Activated effector memory CD4-positive, alpha-beta T cell treated with anti-CD3 and anti-CD28 coated beads, Interleukin-2, amount 50 U/mL, for 16 hours (primary cell): ENCODE measurements at places on chromosomes 12 and 14.

GRCh38 chr14:68191567-68192321 lies 372.2 kb downstream of the RAD51B start:
- DNase-seq, result no peak

DNA sequence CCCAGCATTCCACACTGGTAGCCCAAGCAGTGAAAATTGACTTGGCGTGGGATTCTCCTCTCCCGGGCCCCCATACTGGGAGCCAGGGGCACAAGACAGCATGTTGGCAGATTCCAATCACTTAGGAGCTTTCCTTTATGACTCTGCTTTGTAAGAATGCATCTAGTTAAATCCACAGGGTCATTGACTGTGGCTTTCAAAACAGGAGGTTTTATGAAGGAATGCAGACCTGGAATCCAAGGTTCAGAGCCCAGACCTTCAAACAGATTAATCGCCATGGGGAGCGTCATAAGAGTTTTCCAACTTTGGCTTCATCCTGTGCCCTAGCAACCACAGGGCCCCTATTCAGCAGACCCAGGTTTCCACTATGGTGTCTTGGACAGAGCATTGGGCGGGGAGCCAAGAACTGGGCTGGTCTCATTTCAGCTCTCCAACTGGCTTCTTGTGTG lies 76.4 kb upstream of the RMST start:
- DNase-seq, result no peak

DNA sequence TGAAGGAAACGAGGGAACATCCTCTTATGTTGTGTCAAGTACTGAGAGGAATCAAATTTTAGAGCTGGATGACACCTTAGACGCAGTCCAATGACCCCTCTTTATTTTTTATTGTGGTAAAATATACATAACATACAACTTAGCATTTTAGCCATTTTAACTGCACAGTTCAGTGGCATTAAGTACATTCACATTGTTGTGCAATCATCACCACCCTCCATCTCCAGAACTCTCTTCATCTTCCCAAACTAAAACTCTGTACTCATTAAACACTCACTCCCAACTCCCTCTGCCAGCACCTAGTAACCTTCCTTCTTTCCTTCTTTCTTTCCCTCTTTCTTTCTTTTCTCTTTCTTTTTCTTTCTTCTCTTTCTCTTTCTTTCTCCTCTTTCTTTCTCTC lies 97.2 kb upstream of the SLC24A4 start:
- no peak for DNase-seq

GRCh38 chr12:8996682-8997405 lies 7.5 kb downstream of the KLRG1 start:
- DNase-seq, result no peak

DNA sequence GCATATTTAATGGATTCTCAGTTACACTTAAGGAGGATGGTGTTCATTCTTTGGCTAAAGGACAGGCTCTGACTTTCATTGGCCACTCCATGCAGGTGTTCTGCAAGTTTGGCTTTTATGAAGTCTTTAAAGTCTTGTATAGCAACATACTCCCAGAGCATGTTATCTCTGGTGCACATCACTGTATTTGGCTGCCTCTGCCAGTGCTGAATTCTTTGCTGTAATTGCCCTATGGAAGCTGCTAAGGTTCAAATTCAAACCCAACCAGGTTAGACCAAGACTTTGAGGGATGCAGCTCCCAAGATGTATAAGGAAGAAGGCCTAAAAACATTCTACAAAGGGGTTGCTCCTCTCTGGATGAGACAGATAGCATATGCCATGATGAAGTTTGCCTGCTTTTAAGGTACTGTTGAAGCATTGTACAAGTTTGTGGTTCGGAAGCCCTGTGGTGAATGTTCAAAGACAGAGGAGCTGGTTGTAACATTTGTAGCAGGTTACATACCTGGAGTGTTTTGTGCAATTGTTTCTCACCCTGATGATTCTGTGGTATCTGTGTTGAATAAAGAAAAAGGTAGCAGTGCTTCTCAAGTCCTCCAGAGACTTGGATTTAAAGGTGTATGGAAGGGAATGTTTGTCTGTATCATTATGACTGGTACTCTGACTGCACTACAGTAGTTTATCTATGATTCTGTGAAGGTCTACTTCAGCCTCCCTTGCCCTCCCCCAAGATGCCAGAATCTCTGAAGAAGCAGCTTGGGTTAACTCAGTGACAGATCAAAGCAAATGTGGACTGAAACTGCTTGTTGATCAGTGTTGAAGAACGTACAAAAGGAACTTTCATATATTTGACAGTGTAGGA lies 19.4 kb downstream of the TMEM116 start:
- no peak for DNase-seq

DNA sequence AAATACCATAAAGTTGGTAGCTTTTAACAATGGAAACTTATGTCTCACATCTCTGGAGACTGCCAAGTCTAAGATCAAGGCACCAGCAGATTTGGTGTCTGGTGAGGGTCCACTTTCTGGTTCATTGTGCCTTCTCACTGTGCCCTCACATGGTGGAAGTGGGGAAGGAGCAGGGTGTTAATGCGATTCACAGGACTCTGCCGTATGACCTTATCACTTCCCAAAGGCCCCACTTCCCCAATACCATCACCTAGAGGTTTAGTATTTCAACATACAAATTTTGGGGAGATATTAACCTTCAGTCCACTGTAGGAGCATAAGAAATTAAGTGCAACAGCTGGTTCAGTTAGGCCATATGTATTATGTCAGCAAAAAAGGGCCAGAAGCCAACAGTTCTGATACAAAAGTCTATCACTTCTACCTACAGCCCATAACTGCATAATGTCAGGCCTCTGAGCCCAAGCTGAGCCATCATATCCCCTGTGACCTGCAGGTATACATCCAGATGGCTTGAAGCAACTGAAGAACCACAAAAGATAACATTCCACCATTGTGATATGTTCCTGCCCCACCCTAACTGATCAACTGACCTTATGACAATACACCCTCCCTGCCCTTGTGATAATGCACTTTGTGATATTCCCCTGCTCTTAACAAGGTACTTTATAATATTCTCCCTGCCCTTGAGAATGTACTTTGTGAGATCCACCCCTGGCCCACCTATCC lies 24.7 kb downstream of the DDHD1 start:
- DNase-seq, result no peak

DNA sequence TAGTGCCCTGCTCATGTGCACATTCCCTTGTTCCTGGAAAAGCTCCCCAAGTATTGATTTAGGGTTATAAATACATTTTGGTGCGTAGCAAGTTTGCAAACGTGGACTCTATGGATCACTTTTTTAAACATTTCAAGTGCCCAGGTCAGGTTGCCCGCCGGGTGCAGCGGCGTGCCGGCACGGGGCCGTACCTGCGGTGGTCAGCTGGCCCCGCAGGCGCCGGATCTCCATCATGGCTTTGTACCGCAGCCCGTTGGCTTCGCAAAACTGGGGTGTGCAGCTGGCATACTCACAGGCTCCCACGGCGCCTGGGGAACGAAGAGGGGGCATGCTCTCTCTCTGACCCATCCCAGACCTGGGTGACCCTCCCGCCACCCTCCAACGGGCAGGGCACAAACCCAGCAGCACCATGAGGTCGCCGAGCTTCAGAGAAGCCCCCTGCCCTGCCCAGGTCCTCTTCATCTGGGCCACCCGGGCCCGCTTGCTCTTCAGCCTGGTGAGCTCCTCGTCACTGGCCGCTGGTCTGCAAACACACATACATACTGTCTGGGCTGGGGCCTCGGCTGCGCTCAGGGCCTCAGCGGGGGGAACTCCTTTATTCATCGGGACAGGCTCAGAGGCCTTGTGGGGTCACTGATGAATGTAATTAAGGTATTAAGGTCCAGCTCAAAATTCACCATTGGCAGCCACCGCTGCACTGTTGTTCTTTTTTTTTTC lies 35.1 kb downstream of the DHX37 start:
- DNase-seq, result no peak

GRCh38 chr12:12839873-12840579 lies 26.9 kb downstream of the DDX47 start:
- no peak for DNase-seq

DNA sequence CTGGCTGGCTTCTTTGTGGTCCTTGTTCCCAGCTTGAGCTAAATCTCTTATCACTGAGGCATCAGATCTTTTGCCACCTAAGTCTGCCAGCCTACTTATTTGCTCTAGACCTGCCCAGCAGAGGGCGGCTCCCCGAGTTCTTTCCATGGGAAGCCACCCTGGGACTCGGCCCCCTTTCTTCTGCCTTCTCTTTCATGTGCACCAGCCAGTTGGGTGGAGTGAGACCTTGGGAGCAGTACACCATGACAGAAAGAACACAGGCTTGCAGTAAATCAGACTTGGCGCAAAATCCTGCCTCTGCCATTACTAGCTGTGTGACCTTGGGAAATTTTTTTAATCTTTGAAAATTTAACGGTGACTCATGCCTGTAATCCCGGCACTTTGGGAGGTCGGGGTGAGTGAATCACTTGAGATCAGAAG lies 7.4 kb downstream of the SMAGP start:
- DNase-seq, result peak; percentile 74

GRCh38 chr14:72236629-72237028 lies 304.4 kb downstream of the RGS6 start:
- DNase-seq, result no peak

- DNase-seq, result no peak
Observed at GRCh38 chr12:131407221-131408035, 303.5 kb upstream of the SFSWAP start.

GRCh38 chr12:104022786-104023185 lies 27.2 kb downstream of the GLT8D2 start:
- DNase-seq, result no peak

DNA sequence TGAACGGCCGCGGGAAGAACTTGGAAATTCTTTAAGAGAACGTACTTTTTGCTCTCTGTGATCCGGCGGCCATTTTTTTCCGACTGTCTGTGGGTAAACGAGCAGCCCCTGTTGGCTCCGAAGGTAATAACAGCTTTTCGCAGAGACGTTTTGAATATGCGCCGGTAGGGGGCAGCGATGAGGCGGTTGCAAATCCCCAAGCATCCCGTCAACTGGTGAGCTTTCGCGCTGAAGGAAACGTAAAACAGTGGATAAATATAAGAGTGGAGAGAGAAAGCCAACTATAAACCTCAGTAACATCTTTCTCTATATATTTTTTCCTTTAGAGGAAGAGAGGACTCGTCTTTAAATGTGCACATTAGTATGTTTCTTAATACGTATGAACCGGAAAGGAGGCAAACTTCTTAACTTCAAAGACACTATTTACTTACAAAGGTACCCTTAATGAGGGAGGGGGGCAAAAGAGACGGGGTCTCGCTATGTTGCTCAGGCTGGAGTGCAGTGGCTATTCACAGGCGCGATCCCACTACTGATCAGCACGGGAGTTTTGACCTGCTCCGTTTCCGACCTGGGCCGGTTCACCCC lies 9.6 kb upstream of the NEMF start:
- DNase-seq, result peak; percentile 94

GRCh38 chr14:37142835-37143401 lies 29.5 kb downstream of the SLC25A21 start:
- DNase-seq, result no peak

GRCh38 chr14:70009961-70010360 lies 130.7 kb downstream of the SMOC1 start:
- DNase-seq, result no peak

DNA sequence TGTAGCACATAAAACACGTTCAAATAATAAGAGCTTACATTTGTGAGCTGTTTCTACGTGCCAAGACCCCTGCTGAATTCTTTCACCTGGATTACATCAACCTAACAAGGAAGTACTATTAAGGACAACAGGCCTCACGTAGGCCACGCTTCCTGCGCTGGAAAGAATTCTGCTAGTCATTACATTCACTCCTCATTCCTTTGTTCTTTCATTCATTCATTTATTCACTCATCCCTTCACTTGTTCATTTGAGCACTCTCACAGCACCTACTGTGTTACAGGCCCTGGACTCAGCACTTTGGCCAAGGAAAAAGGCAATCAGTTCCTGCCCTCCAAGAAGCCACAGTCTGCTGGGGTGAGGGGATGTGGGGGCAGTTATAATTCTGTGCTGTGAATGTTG lies 28.2 kb downstream of the TESC start:
- no peak for DNase-seq

- no peak for DNase-seq
Observed at GRCh38 chr12:127429551-127430285, 837.3 kb upstream of the TMEM132C start.

GRCh38 chr12:46556105-46556559 lies 183.6 kb upstream of the SLC38A2 start:
- DNase-seq, result no peak

DNA sequence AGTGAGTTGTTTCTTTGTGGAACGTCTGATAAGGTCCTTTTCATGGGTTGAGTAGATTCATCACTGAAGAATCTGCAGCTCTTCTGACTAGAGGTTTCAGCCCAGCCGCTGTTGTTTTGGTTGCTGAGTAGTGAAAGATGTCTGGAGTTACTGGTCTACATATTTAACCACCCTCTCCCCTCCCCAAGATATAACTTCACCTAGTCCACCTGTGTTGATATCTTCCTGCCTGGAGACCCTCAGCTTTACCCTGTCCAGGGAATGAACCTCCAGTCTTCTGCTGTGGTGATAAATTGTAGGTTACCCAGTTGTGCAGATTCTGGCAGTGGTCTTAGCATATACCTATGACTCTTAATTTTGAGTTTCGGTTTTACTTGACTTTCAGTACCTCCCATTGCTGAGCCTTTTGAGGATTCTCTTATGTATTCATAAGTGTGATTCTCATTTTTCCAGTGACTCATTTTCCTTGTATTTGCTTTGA lies 62.9 kb downstream of the CCDC91 start:
- peak; percentile 76 for DNase-seq

DNA sequence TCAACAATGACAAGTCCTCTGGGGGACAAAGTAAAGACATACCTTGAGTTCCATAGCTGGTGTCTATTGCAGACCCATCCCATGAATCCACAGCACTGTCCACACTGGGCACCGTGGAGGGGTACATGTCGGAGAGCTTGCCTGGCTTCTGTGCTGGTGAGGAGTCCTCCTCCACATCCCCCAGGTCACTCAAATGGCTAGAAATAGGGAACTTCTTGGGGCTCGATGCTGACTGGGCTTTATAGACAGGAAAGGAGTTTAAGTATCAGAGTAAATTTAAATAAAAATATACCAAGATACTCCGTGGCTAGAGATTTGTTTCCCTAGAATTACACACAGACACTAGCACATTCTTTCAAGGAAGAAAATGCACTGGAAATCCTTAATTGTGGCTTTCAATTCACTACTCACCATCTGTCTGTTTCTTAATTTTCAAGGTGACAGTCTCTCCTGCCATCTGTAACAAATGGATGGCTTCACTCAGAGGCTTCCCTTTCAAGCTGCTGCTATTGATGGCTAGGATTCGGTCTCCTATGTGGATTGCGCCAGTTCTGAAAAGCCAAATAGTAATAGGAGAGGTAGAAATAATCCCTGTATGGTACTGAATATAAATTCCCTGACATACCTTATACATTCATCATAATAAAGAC lies 90.1 kb downstream of the HELB start:
- no peak for DNase-seq
